Articular chondrocyte of knee joint (primary cell): ENCODE measurements at places on chromosomes 1 and 21. TPM values are rescaled to one million over a fixed set of nuclear protein-coding genes. Genes with fewer than 3 reads are reported as not detected.

Gene LHX8
- total RNA-seq, result 0.13 TPM in 1 of 2 replicates, not detected in the other

Gene CLIC4
- total RNA-seq, result 842 and 889 TPM in 2 replicates

Gene SYPL2
- total RNA-seq, result 0.13 and 0.22 TPM in 2 replicates

Gene ANXA9
- total RNA-seq, result 0.22 and 0.39 TPM in 2 replicates

Gene DYNLT5
- 0.52 and 3.4 TPM in 2 replicates for total RNA-seq
